ENCODE measurements at places on chromosomes 7 and 10. TPM values are rescaled to one million over a fixed set of nuclear protein-coding genes. Genes with fewer than 3 reads are reported as not detected.

DNA sequence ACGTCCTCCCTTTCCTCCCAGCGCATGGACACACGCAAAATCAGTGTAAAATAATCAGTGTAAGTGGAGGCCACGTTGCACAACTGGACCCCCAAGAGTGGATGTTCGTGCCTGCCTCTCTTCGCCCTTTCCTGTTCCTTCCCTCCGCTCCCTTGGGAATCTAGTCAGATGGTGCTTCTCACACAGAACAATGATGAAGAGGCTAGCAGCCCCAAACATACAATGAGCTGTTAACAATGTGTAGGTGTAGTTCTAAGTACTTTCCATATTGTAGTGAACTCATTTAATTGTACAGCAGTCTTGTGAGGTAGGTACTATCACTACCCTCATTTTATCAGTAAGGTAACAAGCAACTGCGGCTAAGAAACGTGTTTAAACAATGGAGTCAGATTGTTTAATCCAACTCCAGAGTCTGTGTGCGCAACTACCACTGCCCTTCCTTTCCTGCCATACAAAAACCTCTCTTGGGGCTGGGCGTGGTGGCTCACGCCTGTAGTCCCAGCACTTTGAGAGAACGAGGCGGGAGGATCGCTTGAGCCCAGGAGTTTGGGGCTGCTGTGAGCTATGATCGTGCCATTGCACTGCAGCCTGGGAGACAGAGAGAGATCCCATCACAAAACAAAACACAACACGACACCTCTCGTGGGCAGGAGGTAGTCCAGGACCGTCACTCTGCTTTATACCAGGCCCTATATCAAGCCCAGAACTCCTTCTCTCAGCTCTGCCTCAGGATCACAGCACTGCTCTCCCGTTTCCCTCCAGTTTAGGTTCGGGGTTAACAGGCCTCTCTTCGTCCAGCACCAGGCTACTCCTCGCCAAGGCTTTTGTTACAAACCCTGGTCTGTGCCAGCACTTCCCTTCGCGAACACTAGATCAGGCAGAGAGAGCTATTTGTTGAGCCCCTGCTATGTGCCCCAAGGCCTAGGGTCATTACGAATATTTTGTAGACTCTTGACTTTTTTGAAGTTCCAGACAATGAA lies 1.1 kb downstream of the FKBP9 start:
- peak; percentile 7 for DNase-seq

GRCh38 chr10:99768556-99768955 lies 13.9 kb upstream of the ABCC2 start:
- no peak for DNase-seq

DNA sequence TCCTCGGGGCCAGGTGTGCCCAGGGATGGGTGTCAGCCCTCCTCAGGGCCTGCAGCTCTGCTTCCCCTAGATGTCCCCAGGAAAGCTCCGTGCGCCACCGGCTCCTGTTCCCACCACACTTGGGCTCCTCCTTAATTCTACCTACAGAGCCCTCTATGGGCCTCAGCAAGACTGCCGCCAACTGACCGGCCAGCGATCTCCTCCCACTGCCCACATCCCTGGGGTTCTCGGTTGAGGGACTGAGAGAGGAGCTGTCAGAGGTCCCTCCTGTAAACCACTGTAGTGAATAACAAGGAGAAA lies 5.3 kb upstream of the LDB3 start:
- DNase-seq: no peak

DNA sequence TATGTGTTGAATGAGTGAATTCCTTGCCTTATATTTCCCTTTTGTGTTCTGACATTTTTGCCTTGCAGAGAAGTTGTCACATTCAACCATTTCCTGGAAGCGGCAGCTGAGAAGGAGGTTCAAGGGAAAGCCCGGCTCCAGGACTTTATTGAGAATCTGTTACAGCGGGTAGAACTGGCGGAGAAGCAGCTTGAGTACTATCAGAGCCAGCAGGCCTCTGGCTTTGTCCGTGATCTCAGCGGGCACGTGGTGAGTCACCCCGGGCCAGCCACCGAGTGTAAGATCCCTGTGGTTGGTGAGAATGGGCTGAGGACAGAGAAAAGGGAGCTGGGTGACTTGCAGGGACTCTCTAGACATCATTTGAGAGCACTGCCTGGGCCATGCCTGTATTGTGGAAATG lies 14.2 kb downstream of the ZNF365 start:
- DNase-seq: peak; percentile 32

Gene PNLIPRP2
- total RNA-seq: not detected

Data from M059J (cell line).